ENCODE measurements at places on chromosomes 3 and 15.

- no peak for DNase-seq
Measured at GRCh38 chr3:68249265-68249664, 594.9 kb upstream of the SUCLG2 start.

GRCh38 chr3:134927599-134927998 is 132.5 kb downstream of the EPHB1 start:
- DNase-seq, result no peak

- DNase-seq, result no peak
Measured at GRCh38 chr15:64137226-64137833, 14.2 kb upstream of the SNX22 start.

DNA sequence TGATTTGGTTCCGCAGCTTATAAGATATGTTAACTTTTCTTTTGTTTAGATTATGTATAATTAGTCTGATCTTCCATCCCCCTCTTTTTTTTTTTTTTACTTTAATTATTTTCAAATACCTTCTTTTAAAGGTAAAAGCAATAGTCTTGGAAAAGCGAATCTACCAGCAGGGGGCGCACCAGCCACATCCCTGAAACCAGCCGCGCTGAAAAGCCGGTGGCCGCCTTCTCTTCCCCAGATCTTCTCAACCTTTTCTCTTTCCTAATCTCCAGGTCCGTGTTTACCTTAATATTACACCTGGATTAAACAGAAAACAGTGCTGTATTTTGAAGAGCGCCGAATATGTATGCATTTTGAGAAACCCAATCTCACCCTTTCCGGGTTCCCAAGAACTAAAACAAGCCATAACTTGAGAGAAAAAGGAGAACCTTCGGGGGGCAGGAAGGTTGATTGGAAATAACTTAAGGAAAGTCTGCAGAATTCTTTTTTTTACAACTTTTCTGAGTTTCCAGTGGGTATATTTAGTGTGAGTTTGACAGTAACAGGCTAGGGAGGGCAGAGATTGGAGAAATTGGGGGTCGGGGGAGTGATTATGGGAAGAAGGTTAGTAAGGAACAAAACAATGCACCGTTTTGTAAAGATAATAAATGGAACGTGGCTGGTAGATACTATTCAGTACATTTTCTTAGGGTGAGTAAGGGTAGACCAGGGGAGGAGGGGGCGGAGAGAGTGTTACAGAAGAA is 2.0 kb upstream of the SOX2 start:
- DNase-seq, result peak; percentile 47

DNA sequence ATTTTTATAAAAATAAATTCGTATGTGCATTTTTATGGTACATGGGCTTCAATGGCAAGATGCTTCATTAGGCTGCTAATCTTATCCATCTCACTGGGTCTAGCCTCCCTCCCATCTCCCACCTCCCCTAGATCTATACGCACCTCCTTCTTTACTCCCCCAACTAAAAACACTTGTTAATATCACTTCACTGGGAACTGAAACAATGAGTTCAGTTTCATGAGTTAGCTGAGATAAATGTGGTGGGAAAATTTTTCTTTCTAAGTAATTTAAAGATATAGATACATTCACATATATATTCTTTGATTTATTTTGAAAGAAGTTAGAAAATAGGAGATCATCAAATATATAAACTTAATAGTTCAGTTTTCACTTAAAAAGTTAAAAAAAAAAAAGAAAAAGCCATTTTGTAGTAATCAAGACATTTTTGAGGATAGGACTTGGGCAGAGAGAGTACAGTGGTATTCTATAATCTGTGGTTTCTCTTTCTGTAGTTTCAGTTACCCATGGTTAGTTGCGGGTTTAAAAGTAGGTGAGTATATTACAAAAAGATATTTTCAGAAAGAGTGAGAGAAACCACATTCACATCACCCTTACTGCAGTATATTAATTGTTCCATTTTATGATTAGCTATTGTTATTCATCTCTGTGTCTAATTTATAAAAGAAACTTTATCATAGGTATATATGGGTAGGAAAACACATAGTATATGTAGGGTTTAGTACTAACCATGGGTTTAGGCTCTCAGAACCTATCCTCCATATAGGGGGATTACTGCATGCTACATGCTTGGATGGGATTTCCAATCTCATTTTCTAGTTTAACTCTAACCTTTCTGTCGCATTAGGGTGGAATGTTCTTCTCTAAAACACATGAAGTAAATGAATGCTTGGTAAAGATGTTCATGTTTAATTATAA is 316.0 kb upstream of the CBLB start:
- DNase-seq, result no peak

DNA sequence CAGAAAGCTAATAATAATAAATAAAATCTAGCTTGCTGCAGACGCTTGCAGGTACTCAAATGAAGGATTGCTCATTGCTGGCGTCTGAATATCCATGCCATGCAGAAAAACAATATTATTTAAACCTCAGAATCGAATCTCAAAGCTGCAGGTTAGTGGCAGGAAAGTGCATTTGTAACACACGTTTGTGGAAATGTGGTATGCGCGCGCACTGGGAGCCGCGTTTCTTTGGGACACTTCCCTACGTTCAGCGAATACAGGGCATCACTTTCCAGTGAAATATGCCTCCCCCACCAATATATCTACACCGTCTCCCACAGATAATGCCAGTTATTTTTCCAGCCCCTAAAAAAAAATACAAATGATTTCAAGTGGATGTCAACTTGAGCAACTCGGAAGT is 37.1 kb downstream of the ZIC4 start:
- no peak for DNase-seq

DNA sequence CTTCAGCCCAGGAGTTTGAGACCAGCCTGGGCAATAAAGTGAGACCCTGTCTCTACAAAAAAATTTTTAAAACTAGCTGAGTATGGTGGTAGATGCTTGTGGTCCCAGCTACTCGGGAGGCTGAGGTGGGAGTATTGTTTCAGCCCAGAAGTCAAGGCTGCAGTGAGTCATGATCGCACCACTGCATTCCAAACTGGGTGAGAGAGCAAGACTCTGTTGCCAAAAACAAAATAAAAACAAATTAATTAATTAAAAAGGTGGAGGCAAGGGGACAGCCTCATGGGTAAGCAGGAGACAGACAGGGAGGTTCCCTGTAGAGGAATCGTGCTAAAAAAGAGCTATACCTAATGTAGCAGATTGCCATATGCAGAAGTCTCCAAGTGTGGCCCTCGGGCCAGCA is 12.6 kb downstream of the HAPLN3 start:
- peak; percentile 40 for DNase-seq

DNA sequence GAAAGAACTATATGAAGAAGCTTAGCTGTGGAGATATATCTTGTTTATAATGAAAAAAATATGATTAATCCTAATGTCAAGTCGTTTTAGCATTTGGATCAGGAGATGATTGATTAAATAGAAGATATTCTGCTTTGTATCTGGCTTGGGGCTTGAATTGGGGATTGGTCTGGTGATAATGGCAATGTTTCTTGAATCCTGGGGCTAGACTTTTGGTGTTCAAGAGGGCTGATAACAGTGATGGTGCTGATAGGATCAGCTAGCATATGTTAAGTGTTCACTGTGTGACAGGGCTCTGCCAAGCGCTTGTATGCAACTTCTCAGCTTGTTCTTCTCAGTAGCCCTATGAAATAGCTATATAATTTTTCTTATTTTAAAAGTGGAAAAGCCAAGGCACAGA is 20.2 kb downstream of the CNOT10 start:
- no peak for DNase-seq

DNA sequence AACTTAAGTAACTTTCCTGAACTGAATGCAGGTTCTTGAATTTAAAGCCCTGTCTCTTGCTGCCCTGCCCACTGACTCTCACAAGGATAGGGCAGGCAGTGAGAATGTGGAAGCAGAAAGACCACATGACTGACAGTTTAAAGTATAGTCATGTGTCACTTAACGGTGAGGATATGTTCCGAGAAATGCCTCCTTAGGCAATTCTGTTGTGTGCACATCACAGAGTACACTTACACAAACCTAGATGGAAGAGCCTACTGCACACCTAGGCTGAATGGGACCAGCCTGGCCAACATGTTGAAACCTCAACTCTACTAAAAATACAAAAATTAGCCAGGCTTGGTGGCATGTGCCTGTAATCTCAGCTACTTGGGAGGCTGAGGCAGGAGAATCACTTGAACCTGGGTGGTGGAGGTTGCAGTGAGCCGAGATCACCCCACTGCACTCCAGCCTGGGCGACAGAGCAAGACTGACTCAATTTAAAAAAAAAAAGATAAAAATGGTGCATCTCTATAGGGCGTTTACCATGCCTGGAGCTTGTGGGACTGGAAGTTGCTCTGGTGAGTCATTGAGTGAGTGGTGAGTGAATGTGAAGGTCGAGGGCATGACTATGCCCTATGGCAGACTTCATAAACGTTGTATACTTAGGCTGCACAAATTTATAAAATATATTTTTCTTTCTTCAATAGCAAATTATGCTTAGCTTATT is 18.9 kb upstream of the COPG1 start:
- peak; percentile 57 for DNase-seq
